ENCODE measurements at places on chromosomes 2 and 18.

DNA sequence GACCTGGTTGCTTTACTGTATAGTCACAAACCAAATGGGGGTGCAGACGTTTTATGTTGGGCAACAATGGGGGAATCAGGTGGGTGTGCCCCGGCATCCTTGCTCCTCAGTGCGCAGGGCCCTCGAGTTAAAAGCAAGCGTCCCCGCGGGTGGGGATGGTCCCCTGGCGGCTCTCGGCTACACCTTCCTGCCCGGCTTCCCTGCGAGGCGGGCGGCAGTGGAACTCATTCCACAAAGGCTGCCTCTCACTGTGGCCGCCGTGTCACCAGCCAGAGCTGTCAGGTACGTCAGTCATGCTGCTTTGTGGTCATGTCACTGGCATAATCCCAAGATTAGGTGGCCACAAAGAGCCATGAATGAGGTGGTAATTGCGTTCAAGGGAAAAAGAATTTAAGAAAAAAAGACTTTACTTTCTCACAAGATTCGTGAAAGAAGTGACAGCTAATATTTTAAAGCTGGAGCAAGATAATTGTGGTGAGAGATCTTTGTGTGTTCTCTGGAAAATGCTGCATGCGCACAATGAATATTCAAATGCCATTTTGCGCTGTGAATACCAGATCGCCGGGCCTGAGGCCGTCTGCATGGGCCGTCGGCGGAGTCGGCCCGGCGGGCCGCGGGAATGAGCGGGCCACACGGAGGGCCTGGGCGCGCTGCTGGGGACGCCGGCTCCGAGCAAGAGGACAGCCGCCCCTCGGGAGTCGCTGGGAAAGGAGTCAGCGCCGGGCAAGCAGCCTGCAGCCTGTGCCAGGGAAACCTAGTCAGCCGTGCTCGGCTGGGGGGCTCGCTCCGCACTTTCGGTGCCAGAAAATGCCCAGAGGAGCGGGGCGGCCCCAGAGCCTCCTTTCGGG is 82.3 kb upstream of the LDLRAD4 start:
- DNase-seq: no peak

- DNase-seq: no peak
Observed at GRCh38 chr2:74558284-74559230, 4.0 kb downstream of the DOK1 start.

DNA sequence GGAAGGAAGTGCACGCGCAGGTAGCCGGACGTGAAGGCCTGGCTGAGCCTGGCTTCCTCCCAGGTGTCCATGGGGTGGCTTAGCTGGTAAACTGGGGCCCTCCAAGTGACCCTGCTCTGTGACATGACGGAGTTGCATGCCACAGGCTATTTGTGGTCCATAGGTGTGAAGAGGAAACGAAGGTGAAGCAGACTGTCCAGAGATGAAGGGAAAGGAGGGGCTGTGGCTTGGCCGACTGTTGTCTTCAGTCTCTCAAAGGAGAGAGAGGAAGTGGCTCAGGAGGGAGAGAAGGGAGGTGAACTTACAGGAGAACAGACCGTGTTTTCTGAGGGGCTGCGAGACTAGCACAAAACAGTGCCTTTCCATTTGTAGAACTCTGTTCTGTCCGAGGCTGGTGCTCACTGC is 19.3 kb downstream of the INPP5D start:
- DNase-seq: no peak

- no peak for DNase-seq
Observed at GRCh38 chr2:192029089-192029488, 165.6 kb downstream of the TMEFF2 start.

DNA sequence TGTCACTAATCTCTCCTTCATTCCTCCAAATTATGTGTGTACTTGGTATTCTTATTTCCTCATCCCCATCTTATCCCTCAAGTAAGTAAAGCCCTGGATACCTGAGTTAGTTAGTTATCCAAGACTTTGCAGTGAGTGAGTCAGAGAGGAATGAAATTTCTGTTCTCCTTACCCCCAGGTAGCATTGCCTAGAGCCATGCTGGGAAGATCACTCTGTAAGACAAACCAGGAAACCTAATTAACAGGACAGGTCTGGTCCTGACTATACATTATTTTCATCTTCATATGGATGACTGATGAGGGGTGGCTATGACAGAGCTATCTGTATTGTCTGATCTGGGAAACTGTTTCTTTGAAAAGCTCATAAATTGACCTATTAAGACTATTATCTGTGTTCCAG is 55.0 kb upstream of the ITGA6 start:
- DNase-seq: no peak

- DNase-seq: no peak
Observed at GRCh38 chr2:200380091-200380561, 73.6 kb downstream of the SPATS2L start.

GRCh38 chr2:207836521-207837133 is 66.9 kb upstream of the FZD5 start:
- no peak for DNase-seq

DNA sequence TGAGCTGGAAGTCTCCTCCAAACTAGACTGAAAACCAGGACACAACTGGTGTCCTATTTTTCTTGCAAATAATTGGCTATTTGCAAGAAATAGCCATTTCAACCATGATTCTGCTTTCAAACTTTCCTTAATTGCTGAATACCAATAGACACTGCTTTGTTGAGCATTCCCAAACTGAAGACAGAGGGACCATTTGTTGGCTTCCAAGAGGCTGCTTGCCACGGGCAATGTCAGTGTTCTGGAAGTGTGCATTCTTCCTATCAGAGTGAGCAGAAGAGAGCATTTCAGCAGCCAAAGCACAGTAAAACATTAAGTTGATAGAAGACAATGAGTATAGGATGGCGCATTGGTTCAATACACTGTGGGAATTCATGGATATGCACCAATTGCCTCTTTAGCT is 360.5 kb upstream of the RGPD4 start:
- DNase-seq: no peak

GRCh38 chr2:213007290-213007838 is 144.0 kb downstream of the IKZF2 start:
- DNase-seq: no peak

GRCh38 chr2:191959209-191959608 is 112.3 kb upstream of the CAVIN2 start:
- DNase-seq: no peak

GRCh38 chr18:5556310-5556974 is 12.6 kb upstream of the EPB41L3 start:
- no peak for DNase-seq

DNA sequence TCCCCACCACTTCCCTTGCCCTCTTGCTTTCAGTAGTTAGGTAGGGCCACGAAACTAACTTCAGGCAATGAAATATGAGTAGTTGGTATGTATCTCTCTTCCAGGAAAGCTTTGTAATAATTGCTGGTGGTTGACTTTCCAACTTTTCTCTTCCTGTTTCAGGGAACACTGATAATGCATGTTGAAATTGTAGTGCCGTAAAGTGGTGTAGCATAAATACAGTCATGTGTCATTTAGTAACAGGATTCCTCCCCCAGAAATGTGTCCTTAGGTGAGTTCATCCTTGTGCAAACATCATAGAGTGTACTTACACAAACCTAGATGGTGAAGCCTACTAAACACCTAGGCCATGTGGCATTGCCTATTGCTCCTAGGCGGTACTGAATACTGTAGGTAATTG is 429.2 kb downstream of the PID1 start:
- DNase-seq: no peak

- no peak for DNase-seq
Observed at GRCh38 chr2:66324909-66325528, 109.9 kb upstream of the MEIS1 start.

DNA sequence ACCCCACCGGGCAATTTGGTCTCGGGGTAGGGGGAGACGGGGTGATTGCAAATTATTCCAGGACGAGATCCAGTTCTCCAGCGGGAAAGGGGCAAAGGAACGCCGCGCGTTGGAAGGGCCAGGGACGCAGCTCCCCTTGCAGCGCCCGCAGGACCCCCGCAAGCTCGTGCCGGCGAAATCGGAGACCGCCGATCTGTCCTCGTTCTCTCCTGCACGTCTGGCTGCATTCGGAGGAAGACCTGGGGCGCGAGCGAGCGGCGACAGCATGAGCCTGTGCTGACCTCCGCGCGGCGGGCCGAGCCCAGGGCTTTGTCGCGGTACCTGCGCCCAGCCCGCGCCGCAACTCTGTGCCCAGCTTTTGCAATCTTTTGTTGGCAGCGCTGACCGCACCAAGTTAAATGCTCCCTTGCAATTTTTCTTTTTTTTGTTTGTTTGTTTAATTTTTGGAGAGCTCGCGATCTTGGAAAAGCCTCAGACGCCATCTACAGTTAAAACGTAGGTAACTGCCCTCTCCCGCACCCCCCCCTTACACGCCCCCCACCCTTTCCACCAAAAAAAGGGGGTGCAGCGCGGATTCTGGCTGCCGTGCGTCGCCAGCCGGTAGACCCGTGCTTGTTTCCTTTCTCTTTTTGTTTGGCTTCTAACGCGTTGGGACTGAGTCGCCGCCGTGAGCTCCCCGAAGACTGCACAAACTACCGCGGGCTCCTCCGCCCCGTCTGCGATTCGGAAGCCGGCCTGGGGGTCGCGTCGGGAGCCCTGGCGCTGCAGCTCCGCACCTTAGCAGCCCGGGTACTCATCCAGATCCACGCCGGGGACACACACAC is 667 bp downstream of the TRIB2 start:
- peak; percentile 27 for DNase-seq

DNA sequence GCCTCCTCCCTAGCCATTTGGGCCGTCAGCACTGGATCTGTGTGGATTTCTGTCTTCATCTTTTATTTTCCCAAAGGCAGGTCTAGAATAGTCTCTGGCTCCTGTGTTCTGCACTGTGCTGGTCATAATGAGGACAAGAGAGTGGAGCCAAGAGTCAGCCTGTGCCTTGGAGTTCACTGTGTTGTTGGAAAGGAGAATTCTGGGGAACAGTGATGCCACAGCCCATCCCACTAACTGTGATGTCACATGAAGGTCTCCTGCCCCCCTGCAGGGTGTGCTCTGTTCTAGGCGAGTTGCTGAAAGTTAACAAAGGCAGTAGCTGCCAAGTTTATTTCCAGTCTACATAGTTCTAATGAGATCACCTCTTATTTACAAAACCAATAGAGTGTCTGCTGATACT is 248.5 kb downstream of the TPGS2 start:
- no peak for DNase-seq

DNA sequence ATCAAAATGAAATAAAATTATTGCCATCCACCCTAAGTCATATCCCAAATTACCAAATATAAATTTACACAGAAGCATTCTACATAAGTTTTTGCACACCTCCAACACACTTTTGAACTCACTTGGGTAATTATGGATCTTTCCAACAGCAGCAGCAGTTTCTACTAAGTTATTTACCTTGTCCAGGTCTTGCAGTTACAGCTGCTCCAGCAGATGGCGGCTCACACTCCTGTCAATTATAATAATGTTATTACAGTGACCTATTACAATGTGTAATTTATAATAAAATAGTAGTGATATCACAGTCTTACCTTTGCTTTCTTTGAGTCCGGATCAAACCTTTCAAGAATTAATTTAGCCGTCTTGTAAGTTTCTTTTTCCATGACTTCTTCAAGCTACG is 37.9 kb downstream of the LNPK start:
- DNase-seq: no peak

- no peak for DNase-seq
Observed at GRCh38 chr18:11553098-11553940, 56.1 kb upstream of the SLC35G4 start.

DNA sequence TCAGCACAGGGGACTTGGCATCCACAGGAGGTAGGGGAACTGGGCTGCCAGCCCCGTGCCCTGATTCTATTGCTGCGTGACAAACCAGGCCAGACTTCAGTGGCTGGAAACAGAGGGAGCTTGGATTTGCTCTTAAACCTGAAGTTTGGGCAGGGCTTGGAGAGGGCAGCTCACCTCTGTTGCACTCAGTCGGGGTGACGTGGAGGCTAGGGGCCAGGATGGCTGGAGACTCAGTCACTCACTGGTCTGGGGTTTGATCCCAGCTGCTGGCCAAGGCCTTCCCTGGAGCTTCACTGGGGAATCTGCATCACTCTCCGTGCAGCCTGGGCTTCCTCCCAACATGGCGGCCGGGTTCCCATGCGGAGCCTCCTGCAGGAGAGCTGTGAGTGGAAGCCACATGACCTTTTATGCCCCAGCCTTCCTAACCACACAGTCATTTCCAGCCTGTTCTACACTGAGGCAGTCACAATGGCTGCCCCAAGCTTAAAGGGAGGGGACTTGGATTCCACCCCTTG is 175.2 kb upstream of the HDAC4 start:
- DNase-seq: no peak

DNA sequence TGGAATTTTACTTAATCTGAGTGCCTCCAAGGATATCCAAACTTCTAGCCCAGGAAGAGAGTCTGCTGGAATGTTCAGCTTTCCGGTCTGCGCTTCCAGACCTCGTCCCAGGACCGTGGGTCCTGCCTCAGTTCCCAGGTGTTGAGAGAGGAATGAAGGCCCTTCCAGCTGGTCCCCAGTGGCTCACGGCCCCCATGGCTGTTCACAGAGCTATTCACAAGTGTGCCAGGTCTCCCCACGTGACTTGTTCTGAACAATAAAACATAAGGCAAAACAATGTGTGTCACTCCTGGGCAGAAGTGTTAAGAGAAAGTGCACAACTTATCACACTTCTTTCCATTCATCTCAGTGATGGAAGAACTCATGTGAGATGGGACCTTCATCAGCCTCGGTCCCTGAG is 20.1 kb upstream of the TEX51 start:
- no peak for DNase-seq

GRCh38 chr2:83071352-83071751 is 1387.7 kb downstream of the SUCLG1 start:
- no peak for DNase-seq

DNA sequence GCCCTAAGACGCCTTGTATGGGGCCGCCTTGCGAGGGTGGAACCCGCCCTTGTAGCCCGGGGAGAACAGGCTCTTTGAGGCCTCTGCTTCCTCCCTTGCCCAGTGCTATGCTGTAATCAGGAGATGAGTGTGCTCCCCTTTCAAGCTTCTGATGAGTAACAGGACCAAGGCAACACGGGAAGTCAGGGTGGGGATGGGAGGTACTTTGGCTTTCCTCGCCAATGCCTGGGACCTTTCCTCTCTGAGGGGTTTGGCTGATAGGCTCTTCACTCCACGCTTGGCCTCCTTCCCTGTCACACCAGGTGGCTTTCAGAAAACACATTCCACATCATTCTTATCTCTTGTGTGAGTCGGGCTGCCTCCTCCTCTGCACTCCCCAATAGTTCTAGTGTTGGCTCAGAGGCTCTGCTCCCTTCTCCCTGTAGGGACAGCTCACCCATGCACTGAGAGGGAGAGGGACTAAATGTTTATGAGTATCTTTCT is 223.7 kb upstream of the TRIB2 start:
- no peak for DNase-seq

- no peak for DNase-seq
Observed at GRCh38 chr18:54238173-54238936, 13.9 kb upstream of the MBD2 start.

GRCh38 chr2:98781822-98782221 is 50.9 kb upstream of the MGAT4A start:
- DNase-seq: no peak

GRCh38 chr2:18803141-18803939 is 214.0 kb upstream of the NT5C1B start:
- DNase-seq: no peak

GRCh38 chr2:207173641-207174040 is 7.9 kb upstream of the KLF7 start:
- no peak for DNase-seq
